CD4-positive, alpha-beta T cell treated with Interleukin-17A for 1 hour (primary cell): ENCODE measurements at places on chromosomes 1 and 21.

DNA sequence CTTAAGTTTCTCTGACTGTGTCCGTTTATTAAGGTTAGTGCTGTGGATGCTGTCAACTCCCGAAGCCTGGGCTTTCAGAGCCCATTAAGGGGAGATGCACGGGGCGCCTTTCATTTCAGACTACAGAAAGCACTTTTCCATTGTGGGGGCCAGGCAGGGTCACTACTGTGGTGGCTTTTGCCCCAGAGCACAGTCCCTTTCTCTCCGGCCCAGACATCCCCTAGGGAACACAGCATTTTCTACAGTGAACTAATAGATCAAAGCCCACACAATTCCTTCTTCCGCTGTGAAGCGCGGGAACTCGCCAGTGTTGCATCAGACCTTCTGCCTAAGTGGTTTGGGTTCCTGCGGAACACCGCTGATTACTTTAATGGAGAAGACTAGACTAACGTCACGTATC is 26.8 kb upstream of the MAP1LC3C start:
- DNase-seq: no peak

- DNase-seq: no peak
Observed at GRCh38 chr1:205572421-205572820, 59.4 kb downstream of the ELK4 start.

DNA sequence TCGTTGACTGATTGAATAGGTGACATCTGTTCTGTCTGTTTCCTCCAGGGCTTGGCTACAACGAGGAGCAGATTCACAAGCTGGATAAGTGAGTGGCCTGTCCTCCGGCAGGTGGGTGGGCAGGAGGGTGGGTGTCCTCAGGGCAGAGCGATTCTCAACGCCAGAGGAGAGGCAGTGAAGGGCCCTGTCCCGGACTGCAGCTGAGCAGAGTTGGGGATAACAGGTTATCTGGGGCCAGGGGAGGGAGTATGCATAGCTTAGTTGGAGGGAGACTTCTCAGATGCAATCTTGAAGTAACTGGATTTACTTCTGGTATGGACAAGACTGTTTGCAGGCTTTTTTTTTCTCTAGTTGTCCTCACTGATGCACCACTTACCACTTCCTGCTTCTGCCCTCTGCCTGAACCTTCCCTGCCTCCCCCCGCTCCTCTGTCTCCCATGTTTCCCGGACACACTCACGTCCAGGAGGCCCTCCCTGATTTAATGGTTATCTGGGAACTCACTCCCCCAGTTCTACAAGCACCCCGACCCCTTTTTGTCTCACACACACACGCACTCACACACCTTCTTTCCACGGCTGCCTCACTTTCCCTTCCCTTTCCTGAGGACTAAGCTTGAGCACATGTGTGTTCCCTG is 16.4 kb upstream of the RASSF5 start:
- no peak for DNase-seq

- no peak for DNase-seq
Observed at GRCh38 chr1:22502202-22502601, 50.6 kb downstream of the ZBTB40 start.

DNA sequence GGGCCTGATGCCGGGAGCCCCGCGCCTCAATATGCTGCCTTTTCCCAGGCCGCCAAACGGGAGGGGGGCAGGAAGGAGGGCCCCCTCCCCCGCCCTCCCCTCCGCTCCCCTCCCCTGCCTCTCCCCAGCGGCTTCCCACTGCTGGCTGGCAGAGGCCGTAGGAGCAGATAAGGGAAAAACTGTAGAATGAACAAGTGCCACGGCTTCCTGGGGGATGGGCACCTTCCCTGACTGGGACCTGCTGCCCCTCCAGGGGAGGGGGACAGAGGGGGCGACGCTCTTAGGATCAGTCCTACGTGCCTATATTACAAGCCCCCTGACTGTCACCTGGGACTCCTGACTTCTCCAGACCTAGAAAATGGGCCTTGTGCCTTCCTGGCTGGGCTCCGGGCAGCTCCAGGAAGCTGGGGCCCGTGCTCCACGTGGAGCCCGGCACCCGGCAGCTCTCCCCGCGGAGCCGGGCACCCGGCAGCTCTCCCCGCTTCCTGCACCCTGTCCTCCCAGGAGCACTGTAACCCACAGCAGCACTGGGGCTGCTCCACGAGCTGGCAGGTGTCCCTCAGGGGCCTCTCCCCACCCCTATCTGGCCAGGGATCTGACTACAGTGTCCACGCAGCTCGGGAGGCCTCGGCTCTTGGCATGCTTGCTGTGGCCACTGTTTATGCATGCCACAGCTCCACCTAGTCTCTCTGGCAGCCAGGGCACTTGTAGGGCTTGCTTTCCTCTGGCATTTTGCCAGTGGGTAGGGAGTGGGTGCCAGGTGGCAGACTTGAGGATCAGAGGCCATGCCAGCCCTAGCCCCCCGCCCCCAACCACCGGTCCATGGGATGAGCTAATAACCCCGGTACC is 674 bp upstream of the HES5 start:
- DNase-seq: no peak

- no peak for DNase-seq
Observed at GRCh38 chr21:31448496-31448895, 104.4 kb upstream of the TIAM1 start.

GRCh38 chr1:94105957-94106529 is 14.9 kb downstream of the ABCA4 start:
- DNase-seq: no peak

DNA sequence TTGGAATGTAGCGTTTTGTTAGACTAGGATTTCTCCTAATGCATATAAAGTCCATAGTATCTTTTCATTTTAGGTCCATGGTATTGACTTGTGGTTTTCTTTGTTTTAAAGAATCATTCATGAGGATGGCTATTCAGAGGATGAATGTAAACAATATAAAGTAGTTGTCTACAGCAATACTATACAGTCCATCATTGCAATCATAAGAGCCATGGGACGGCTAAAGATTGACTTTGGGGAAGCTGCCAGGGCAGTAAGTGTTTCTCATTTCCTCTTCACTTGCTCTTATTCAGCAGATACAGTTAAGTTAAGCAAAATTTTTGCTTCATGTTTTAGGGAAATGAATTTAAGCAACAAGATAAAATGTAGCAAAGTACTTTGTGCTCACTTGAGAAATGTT is 25.4 kb downstream of the GNAI3 start:
- DNase-seq: no peak

- DNase-seq: no peak
Observed at GRCh38 chr1:64006276-64007051, 197.0 kb upstream of the UBE2U start.

GRCh38 chr1:171623651-171624331 is 1.7 kb downstream of the MYOCOS start:
- no peak for DNase-seq

- no peak for DNase-seq
Observed at GRCh38 chr1:228039986-228040385, 33.2 kb downstream of the WNT3A start.

DNA sequence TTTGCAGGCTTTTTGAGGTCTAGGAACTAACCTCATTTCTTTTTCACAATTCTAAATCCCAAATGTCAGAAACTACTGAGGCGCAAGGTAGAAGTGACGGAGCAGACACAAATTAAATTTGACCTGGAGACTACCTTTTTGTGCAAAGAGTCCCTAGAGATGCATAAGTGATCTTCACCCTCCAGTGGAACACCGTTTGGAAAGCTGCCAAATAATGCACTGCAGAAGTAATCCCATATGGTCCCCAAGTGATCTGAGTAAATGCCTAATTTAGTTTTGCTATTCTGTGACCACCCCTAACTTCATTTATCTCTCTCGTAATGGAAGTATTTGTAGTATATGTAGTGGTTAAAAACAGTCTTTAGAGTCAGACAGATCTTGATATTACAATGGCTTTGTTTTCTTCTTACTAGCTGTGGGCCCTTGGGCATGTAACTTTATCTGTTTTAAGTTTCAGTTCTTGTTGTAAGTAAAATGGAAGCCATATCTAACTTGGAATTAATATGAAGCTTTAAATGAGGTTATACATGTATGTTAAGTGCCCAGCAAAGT is 70.4 kb upstream of the IPO9 start:
- DNase-seq: no peak

DNA sequence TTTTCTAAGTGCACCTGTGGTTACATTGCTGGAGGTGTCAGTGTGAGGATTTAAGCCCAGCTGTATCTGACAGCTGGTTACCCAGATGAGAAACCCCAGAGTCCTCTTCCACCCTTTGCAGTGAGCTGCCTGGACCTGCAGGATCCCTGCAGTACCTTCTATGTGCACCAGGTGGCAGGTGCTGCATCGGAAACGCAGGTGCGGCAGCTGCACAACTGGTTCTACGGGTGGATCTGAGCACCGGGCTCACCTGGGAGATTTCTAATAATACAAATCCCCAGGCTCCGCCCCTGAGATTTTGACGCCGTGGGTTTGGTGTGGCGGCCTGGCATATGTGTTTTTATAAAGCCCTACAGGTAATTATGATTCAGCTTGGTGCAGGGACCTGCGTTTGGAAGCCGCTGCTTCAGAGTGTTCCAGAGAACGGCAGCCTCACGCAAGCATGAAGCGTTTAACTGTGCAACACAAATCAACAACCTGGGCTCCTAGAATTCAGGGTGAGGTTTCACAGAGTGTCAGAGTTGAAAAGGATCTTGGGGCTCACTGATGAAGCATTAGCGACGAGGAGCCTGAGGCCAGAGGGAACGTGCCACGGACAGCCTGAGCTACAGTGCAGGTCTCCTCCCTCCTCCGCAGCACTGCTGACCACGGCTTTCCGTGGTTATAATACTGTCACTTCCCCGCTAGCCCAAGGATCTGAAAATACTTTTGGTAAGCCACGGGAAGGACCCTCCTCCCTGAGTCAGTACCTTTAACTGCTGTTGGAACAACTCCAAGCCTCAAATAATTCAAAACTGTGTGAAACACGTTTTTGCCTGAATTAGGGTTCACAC is 96.7 kb upstream of the TRABD2B start:
- peak; percentile 68 for DNase-seq

DNA sequence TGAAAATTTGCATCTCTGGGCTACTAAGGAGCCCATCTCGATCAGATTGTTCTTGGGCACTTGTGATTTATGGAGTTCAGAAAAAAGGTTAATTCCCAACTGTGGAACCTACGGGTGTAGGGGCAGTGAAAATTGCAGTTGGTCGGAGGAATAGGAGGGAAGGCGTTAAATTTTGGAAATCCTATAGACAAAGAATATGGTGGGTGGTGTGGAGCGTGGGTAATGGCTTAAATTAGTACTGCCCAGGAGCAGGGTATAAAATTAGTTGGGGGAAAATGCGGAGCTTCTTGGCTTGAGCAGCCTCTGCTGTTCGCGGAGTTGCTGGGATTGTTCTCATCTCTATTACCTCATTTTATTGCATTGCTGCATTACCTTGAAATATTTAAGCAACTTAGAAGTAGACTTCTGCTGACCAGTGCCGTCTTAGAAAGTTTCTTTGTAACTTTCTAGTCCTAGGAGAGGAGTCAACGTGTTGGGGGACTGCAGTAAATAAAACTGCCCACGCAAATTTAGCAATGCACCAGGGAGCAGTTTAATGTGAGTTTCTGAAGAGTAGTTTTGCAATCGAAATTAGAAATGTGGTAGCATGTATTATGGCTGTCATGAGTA is 514 bp downstream of the S1PR1 start:
- DNase-seq: peak; percentile 42

GRCh38 chr1:84268346-84268745 is 33.2 kb upstream of the SAMD13 start:
- DNase-seq: no peak
